ENCODE measurements at places on chromosomes 3 and 15. TPM values are rescaled to one million over a fixed set of nuclear protein-coding genes. Genes with fewer than 3 reads are reported as not detected.

GOLGA8K gene
- 1.2 TPM for total RNA-seq

SRGAP3 gene
- 106 TPM for total RNA-seq

SOX14 gene
- total RNA-seq: 1.4 TPM

SERPINI1 gene
- 130 TPM for total RNA-seq

GCSAM gene
- not detected for total RNA-seq

MED12L gene
- total RNA-seq: 23.8 TPM

DNAH12 gene
- total RNA-seq: 3.5 TPM

All from diencephalon (tissue), 1 donor.